ENCODE measurements at places on chromosomes 12 and 14. TPM values are rescaled to one million over a fixed set of nuclear protein-coding genes. Genes with fewer than 3 reads are reported as not detected.
A peak's percentile ranks its signal among the peaks of the same experiment; 100 is the strongest.

DNA sequence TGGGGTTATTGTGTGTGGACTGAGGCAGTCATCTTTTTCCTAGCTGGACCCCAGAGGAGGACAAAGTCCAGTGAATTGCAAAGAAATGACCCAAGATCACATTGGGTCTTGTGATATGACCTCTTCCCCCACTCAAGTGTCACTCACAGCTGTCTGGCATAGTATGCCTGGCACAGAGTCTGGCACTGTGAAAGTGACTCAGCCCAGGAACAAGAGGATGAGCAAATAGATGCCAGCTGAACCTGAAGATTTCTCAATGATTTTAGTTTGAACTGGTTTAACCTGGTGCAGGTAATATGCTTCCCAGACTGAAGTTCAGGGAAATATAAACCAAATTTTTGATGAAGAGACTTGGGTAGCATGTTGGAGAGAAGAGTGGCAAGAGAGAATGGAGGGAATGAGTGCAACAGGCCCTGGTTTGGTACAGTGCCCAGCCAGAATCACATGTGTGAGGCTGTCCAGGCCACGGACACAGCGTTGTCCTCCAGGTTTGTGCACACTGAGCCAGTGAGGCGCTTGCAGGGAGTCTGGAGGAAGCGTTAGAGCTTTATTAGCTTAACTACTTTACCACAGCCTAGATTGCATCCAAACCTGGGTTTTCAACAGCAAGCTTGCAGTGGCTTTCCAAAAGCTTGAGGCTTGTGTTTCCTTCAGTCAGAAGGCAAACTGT is 332.9 kb downstream of the NUAK1 start:
- peak; percentile 71 for DNase-seq

DNA sequence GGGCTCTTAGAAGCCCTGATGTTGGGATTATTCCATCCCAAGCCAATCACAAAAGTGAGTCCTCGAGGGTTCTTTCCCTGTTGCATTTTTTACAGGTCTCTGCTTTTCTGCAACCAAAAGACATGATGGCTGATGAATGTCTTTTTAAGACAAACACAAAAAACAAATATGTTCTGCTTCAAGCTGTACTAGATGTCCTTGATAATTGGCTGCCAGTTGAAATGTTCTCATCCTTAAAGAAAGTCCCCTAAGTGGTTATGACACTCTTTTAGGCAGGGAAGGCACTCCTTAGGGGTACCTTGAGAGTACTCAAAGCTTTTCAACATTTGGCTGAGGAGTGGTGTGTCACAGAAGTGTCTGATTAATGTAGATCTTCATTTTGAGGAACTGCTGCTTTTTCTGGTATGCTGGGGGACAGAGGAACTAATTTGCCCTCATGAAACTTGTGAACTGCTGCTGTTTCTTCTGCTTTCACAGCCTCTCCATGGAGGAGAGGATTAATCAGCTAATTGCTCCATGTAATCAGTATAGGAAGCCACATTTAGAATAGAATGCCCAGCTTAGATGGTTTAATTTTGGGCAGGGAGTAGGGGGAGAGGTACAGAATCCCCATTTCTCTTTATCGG is 22.8 kb upstream of the IGF1 start:
- DNase-seq = no peak

The ACTR10 gene
- total RNA-seq = 118 TPM

GRCh38 chr12:11763760-11764520 is 114.5 kb downstream of the ETV6 start:
- no peak for DNase-seq

The LALBA gene
- not detected for total RNA-seq

GRCh38 chr14:103738701-103739451 is 23.3 kb downstream of the ZFYVE21 start:
- no peak for DNase-seq

DNA sequence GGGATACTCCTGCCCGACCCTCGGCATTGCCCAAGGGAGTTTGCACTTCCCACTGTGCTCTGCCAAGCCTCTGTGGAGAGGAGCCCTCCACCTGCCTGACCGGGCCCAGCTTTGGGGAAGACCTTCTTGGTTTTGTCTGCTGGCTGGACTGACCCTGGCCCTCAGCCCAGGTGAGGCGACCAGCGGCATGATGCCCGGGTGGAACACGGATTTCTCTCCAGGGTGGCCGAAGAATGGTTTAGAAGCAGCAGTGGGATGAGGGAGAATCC is 15.6 kb downstream of the ZBTB42 start:
- no peak for DNase-seq

GRCh38 chr14:22388669-22389595 is 200.1 kb downstream of the DAD1 start:
- peak; percentile 57 for DNase-seq

The SMCO3 gene
- total RNA-seq = not detected

GRCh38 chr12:27772328-27773049 is 7.5 kb upstream of the KLHL42 start:
- peak; percentile 97 for DNase-seq

The ITGB7 gene
- 3.4 TPM for total RNA-seq

The SCNN1A gene
- total RNA-seq = 2.9 TPM

GRCh38 chr14:67821121-67821520 is 1.5 kb downstream of the RAD51B start:
- no peak for DNase-seq

- DNase-seq = no peak
These were observed 89.7 kb upstream of the CPM start for GRCh38 chr12:69022674-69023073.

- DNase-seq = peak; percentile 15
These were observed 35.2 kb upstream of the RIC8B start for GRCh38 chr12:106739318-106739717.

- DNase-seq = no peak
These were observed 27.1 kb upstream of the NR2C1 start for GRCh38 chr12:95100264-95101190.

DNA sequence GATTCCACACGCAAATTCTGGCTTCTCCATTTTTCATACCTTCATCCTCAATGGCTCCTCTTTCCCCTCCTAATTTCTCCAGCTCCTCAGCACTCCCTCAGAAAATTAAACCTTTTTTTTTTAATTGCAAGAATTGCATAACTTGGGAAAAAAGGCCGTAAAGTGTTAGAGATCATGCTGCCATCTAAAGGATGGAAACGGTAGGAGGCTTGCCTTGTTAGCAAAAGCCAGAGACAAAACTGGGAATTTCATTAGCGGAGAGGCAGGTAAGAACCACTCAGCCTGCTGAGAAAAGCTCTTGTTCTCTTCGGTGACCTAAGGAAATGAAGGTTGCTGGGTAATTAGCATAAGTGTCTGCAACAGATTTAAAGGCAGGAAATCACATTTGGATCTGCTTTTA is 204.3 kb downstream of the AEBP2 start:
- peak; percentile 50 for DNase-seq

- DNase-seq = no peak
These were observed 4.5 kb upstream of the MIA2 start for GRCh38 chr14:39229222-39229543.

DNA sequence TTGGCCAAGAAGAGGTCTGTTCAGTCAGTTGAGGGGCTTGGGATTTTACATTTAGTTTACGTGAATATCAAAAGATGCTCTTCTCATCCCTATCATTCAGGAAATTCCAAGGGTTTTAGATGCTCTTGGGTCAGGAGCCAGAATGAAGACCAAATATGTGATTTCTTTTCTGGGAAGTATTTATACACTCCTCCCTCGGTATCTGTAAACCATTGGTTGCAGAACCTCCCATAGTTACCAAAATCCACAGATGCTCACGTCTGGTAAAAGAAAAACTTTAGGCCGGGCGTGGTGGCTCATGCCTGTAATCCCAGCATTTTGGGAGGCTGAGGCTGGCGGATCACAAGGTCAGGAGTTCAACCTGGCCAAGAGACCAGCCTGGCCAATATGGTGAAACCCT is 75.9 kb downstream of the TNFAIP2 start:
- DNase-seq = no peak

The OASL gene
- total RNA-seq = 7.6 TPM

DNA sequence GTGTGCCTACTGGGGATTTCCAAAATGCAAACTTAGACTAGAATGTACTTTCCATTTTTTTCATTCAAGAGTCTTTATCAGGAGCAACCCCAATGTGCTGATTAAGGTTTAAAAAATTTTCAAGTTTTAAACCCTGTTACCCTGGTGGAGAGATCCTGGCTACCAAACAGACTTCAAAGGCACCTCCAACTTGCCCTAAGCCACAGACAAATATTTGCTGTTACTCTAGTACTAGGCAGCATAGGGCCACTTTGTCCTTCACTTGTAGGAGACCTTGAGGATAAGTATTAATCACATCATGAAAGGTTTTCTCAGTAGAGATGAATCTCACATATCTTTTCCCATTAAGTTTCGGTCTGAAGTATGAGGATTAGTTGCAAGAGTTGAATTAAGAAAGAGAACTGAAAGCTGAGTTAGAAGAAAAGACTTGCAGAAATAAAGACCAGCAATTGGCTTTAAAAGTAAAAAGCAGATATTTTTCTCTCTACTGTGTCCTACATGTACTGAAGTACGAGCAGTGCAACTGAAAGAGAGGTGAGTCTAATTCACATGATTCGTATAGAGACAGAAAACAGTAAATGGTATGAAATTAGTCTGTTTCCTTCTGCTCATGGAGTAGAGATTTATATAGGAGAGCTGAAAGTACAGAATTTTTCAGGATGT is 28.3 kb downstream of the NTN4 start:
- no peak for DNase-seq

The DIO3 gene
- 4.9 TPM for total RNA-seq

DNA sequence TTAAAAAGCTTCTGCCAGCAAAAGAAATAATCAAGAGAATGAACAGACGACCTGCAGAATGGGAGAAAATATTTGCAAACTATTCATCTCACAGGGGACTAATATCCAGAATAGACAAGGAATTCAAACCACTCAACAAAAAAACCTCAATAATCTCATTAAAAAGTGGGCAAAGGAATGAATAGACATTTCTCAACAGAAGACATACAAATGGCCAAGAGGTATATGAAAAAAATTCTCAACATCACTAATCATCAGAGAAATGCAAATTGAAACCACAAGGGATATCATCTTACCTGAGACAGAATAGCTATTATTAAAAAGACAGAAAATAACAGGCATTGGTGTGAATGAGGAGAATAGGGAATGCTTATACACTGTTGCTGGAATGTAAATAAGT is 270.0 kb downstream of the DACT1 start:
- no peak for DNase-seq

GRCh38 chr14:88488897-88489296 is 65.9 kb downstream of the PTPN21 start:
- DNase-seq = no peak

The KRT3 gene
- total RNA-seq = 0.33 TPM

DNA sequence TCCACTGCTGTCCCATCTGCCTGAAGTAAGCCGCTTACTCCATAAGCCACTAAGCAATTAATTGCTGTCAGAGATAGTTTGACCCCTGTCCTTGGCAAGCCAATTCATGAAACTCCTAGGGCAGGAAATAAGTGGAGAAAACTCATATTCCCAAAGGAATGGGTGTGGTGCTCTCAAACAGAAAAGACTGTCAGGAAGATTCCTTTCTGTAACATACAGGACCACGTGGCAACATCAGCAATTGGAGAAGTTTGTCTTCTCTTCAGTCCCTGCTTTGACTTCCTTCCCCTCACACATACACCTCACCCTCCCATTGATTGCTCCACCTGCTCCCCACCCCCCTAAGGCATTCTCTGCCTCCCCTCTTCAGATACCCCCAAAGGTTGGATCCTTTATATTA is 36.2 kb upstream of the MDM1 start:
- DNase-seq = no peak

DNA sequence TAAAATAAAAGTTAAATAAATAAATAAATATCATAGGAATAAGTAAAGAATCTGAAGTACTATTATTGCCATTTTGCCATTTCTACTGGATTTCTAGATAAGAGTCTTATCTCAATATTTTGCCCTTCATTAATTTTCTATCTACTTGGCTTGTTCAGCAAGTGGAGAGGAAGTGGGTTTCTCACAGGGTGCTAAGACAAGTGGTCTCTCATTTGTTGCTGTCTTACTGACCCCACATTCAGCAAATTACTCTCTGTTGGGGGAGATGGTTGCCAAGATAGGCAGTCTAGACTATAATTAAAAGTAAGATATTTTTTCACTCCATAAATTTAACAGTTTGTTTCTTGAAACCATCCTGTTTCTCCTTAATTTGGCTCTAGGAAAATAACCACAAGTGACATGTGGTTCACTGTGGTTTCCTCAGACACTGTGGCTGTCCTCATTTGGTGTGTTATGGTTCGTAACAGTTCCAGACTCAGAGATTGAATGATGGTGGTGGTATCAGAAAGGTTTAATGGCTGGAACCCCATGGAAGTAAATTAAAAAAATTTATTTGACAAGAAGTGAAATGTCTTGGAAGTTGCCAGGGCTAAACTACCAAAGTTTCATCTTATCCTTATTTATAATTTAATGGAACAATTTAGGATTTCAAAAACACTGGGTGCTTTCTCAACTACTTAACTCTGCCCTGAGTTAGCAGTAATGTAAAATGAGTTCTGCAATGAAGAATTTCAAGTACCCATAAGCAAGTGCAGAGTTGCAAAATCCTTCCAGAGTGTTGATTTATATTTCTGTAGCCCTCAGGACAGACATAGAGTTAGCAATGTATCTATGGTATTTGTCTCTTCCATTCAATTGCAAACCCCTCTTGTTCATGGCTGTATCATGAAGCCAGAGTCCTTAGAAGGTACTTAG is 214.8 kb downstream of the MSRB3 start:
- DNase-seq = no peak

GRCh38 chr12:94644141-94644979 is 6.0 kb downstream of the TMCC3 start:
- DNase-seq = peak; percentile 92

The FAM186B gene
- 1.1 TPM for total RNA-seq

GRCh38 chr14:61385002-61385685 is 63.8 kb downstream of the PRKCH start:
- DNase-seq = no peak

The TBX5 gene
- total RNA-seq = not detected

- DNase-seq = no peak
These were observed 17.7 kb downstream of the PSMC1 start for GRCh38 chr14:90274019-90274418.

GRCh38 chr14:20956376-20956976 is 1.2 kb downstream of the RNASE2 start:
- DNase-seq = no peak

- no peak for DNase-seq
These were observed 324.1 kb upstream of the FLRT2 start for GRCh38 chr14:85205875-85206274.

The LDHB gene
- total RNA-seq = 432 TPM

The GPRC5A gene
- 140 TPM for total RNA-seq

The EMP1 gene
- 158 TPM for total RNA-seq

The ASB2 gene
- total RNA-seq = 0.22 TPM

- DNase-seq = no peak
These were observed at the start of gene KCNK10 for GRCh38 chr14:88323086-88323522. Gene KCNK10, minus strand, starts transcription at chr14:88323269. Its CDS starts 471 bp downstream, at chr14:88322798.

The KRT6C gene
- not detected for total RNA-seq

GRCh38 chr14:100438678-100439592 is 115.8 kb downstream of the SLC25A47 start:
- DNase-seq = peak; percentile 96

DNA sequence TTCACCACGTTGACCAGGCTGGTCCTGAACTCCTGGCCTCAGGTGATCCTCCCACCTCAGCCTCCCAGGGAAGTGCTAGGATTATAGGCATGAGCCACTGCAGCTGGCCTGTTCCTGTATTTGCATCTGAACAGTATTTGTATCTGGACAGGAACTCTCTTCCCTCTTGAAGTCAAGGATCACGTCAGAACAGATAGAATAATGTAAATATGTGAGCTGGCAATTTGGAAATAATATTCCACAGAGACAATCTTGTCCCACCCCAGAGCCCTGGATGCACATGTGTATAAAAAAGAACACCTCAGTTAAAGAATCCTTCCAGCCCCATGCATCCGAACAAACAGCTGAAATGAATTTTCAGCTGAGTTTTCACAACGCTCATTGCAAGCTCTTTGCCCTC is 118.3 kb downstream of the VEZT start:
- DNase-seq = peak; percentile 30
